ENCODE measurements at places on chromosomes 6 and 20.

DNA sequence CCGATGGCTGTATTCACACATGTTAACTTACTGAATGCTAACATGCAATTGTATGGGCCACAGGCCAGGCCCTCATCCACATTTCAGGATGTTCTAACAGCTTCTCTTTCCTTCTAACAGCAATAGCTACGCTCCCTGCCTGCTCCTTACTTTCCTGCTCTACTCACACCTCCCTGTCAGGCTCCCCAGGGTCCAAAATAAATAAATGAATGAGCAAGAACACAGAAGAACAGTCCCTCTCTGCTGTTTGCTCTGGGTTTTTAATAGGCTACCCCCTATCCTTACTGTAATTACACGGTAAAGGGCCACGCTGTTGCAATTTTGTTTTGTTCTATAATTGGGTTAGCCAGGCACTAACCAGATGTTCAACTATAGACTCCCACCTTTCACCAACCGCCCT, 135.6 kb downstream of the GMDS start:
- no peak for DNase-seq

GRCh38 chr6:35543459-35544193, 30.9 kb upstream of the TULP1 start:
- DNase-seq: no peak

DNA sequence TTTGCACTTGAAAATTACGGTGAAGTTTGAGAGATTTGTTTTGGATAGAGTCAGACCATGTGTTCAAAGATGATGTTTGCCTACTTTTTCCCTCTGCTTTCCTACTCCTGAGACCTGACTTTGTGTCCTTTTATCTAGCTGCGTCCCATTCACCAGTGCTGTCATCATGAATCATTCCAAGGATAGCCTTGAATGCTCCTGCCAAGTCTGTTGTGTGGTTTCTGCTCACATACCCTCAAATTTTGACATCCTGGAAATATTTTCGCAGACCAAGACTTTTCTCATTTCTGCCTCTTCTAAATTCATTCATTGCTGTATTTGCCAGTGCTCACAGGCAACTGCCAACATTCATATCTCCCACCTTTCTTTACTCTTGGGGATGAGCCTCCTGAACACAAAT, 175.9 kb upstream of the SCGN start:
- no peak for DNase-seq

GRCh38 chr6:108598305-108598863, 37.7 kb downstream of the FOXO3 start:
- DNase-seq: no peak

GRCh38 chr6:7730784-7731227, 4.9 kb downstream of the BMP6 start:
- no peak for DNase-seq

DNA sequence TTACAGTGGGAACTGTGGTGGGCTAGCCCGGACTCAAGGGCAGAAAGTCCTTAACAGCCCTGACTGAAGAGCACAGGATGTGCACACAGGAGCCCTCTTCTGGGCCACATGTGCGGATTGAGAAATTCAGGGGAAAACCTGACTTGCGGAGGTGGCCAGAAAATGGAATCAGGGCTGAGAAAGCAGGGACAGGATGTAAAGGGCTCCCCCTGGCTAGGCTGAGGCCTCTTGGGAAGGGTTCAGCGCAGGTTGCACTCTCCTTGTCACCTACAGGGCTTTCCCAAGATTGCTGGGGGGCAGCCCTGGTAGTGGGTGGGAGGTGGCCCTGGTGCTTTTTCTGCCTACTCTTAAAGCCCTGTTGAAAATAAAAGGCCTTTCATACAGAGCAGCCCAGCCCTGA, 251.2 kb downstream of the SLC24A3 start:
- no peak for DNase-seq

DNA sequence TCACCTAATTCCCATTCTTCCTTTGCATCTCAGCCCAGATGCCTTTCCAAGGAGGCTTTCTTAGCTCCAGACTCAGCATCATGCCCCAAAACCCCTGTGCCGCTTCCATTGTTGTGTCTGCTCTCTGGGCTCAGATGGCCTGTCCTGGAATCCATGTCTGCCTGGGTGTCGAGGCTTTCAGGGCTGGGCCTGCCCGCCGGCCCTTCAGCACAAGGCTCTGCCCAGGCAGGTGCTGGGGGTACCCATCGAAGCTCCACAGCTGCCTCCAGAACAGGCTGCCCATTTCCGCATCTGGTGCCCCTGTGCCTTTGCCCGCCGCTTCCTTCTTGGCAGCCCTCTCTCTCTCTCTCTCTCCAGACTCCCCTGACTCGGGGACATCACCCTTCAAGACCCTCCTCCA, 1.2 kb downstream of the CPXM1 start:
- DNase-seq: no peak

DNA sequence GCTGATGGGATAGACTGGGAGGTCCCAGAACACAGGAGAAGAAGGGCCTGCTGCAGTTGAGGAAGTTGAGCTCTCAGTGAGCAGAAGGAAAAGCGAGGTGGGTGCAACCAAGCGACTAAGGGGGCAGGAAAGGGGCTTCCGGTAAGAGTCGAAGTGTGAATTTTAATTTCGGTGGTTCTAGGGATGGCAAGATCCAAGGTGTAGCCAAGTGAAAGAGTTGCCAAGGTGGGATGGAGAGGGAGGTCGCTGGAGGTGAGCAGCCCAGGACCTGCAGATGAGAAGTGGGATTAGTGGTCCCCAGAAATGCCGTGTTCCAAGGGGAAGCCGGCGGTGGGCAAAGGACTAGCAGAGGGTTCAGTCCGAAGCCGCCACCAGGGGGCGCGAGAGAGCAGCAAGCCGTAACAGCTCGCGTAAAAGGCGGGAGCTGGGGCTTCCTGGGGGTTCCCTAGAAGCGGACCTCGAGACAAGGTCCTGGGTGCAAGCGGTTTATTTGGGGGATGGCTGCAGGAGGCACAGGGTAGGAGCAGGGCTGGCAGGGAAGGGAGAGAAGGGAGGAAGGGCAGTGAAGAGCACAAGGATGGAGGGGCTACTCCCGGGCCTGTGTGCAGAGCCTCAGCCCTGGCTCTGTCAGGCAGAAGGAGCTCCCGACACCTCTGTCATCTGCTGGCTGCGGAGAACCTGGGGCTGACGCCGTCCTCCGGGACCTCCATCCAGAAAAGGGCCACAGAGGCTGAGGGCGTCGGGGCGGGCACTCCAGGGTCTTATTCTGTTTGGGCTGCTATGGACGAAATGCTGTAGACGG, 103.6 kb downstream of the PAX1 start:
- no peak for DNase-seq

- no peak for DNase-seq
These were observed 584.8 kb downstream of the HDGFL1 start for GRCh38 chr6:23154159-23154558.

- no peak for DNase-seq
These were observed 368.2 kb upstream of the SULF2 start for GRCh38 chr20:48153523-48153922.

GRCh38 chr20:23425129-23425528, 3.8 kb upstream of the NAPB start:
- no peak for DNase-seq

- no peak for DNase-seq
These were observed 5.3 kb downstream of the IDH3B start for GRCh38 chr20:2658414-2659354.

- no peak for DNase-seq
These were observed 351.2 kb downstream of the CDC5L start for GRCh38 chr6:44738601-44739146.

DNA sequence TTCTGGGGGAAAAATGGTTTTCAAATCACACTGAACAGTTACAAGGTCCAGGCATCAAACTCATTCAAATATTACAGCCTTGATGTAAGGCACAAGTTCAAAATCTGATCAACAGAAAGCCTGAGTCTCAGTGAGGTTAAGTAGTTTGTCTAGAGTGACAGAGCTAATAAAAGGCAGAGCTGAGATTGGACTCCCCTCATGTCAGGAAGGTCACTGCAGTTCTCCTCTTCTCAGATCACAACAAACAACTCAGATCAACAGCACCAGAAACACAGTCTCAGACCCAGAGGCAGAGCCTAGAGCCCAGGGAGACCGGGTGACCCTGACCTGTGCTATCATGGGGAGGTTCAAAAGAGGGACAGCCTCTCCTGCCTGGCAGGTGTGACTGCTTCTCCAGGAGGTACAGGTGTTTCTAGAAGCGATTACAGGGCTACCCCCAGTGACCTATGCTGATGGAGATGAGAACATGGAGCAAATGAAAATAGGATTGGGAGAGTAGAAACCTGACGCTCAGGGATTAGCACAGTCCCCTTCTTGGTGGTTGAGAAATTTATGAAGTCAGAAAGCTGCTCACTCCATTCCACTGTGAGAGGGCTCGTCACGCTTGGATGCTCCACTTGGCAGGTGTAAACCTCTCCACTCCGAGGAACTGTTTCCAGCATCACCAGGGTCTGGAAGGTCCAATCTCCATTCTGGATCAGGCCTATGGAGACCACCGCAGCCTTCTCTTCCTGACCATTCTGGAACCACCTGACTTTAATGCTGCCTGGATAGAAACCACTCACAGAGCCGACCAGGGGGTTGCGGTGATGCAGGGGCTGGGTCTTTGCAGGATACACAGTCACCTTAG, 24.3 kb upstream of the HLA-DRB5 start:
- DNase-seq: no peak
